ENCODE measurements at places on chromosomes 7 and 10.

GRCh38 chr7:76296743-76297740 lies 5.4 kb upstream of the HSPB1 start:
- no peak for DNase-seq
- peaks cover 16% of the 10 kb centered on the region for H3K27me3 ChIP-seq
- no peaks in the 10 kb centered on the region for H3K36me3 ChIP-seq
- peaks cover under 1% of the 10 kb centered on the region for H3K4me1 ChIP-seq

- H3K36me3 ChIP-seq, result no peaks in the 10 kb centered on the region
- no peak overlapping the region for H3K27ac ChIP-seq
- H3K4me3 ChIP-seq, result no peak overlapping the region
- H3K4me1 ChIP-seq, result no peaks in the 10 kb centered on the region
- DNase-seq, result no peak
These were observed 376.1 kb upstream of the MTPN start for GRCh38 chr7:136353287-136353686.

- no peak overlapping the region for H3K27ac ChIP-seq
- no peak for DNase-seq
- no peaks in the 10 kb centered on the region for H3K27me3 ChIP-seq
- no peaks in the 10 kb centered on the region for H3K36me3 ChIP-seq
- H3K4me3 ChIP-seq, result no peak overlapping the region
These were observed 101.3 kb upstream of the DKK1 start for GRCh38 chr10:52212802-52213201.

GRCh38 chr10:70441161-70441894 lies at the start of gene NODAL:
Gene NODAL, minus strand, starts transcription at chr10:70441681. Its CDS starts 14 bp downstream, at chr10:70441667.
- H3K4me1 ChIP-seq, result peaks cover 6% of the 10 kb centered on the region
- no peak for DNase-seq
- H3K4me3 ChIP-seq, result peak within 1 kb of the TSS; percentile 14
- H3K36me3 ChIP-seq, result no peaks in the 10 kb centered on the region

GRCh38 chr7:24574950-24575349 lies 1.7 kb downstream of the PALS2 start:
- no peaks in the 10 kb centered on the region for H3K36me3 ChIP-seq
- peak overlapping the region; percentile 89 for H3K4me3 ChIP-seq
- H3K27me3 ChIP-seq, result peaks cover 19% of the 10 kb centered on the region
- no peak for DNase-seq
- H3K27ac ChIP-seq, result peak overlapping the region; percentile 85
- peaks cover 47% of the 10 kb centered on the region for H3K4me1 ChIP-seq

DNA sequence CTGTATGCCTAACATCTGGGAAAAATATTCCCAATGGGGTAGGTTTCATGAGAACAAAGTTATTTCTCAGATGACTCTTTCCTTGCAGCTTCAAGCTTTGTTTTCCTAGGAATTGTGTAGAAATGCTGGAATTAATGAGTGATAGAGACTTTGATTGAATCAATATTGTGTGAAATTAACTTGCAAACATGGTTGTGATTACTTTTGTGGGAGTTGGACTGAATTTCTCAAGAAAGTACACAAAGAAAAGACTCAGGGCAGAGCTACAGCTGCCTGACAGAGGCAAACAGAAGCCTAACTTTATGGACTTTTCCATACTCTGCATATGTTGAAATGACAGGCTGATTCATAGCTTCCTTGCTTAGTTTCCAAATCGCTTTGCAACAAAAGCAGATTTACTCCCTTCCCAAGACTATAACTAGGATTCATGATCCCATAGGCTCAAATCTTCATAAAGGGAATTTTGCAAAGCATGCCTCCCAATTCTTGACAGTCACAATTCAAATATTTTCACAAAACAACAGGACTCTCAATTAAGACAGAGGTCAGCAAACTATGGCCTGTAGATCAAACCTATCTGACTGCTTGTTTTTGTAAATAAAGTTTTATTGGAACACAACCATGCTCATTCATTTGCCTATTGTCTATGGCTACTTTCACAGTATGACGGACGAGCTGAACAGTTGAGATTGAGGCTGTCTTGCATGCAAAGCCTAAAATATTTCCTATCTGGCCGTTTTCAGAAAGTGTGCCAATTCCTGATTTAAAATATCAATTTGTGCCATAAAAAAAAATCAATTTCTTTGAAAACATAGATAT lies 27.6 kb downstream of the NRP1 start:
- H3K27ac ChIP-seq, result no peak overlapping the region
- no peaks in the 10 kb centered on the region for H3K36me3 ChIP-seq
- DNase-seq, result no peak

DNA sequence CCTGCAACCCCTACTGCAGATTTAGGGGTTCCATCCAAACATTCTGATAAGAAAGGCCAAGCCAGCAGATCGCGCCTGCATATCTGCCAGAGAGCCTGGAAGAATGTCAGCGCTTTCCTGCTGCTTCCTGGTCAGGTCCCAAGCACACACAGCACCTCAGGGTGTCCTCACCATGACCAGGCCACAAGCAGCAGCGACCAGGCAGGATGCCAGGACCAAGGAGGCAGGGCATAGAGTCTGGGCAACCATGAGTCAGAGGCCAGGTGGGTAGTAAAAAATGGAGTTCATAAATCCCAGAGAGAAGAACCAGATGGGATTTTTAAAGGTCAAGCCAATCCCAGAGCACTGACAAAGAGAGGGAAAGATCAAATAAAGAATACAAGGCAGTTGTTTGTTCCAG lies 5.5 kb upstream of the FAM131B start:
- H3K36me3 ChIP-seq, result no peaks in the 10 kb centered on the region
- no peak for DNase-seq
- peaks cover 37% of the 10 kb centered on the region for H3K27me3 ChIP-seq
- H3K27ac ChIP-seq, result no peak overlapping the region
- no peak overlapping the region for H3K4me3 ChIP-seq

DNA sequence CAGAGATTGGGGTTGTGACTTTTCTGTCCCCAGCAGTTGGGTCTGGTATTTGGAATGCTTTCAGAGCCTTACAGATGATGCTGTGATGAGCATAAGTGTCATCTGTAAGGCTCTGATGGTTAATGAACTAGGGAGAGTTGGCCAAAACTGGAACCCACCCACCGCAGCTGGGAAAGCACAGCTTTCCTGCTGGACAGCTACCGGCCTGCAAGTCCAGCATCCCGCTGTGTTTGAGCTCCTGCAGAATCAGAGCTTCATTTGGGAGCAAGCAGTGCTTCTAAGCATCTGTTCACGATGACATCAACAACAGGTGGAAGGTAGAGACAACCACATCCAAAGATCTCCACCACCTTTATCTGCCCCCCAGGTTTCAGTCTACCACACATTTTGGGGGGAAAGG lies 11.7 kb downstream of the UCN3 start:
- no peak overlapping the region for H3K27ac ChIP-seq
- no peak overlapping the region for H3K4me3 ChIP-seq
- DNase-seq, result no peak
- H3K4me1 ChIP-seq, result peaks cover 3% of the 10 kb centered on the region

GRCh38 chr10:49298671-49298982 lies 343 bp upstream of the C10orf71 start:
- H3K4me1 ChIP-seq, result no peaks in the 10 kb centered on the region
- no peaks in the 10 kb centered on the region for H3K36me3 ChIP-seq
- peaks cover 2% of the 10 kb centered on the region for H3K27me3 ChIP-seq
- no peak for DNase-seq
- no peak overlapping the region for H3K27ac ChIP-seq

GRCh38 chr7:151488096-151488495 lies 31.6 kb downstream of the RHEB start:
- H3K36me3 ChIP-seq, result peaks cover 51% of the 10 kb centered on the region
- H3K4me1 ChIP-seq, result peaks cover 7% of the 10 kb centered on the region
- no peak overlapping the region for H3K4me3 ChIP-seq
- H3K27ac ChIP-seq, result no peak overlapping the region

DNA sequence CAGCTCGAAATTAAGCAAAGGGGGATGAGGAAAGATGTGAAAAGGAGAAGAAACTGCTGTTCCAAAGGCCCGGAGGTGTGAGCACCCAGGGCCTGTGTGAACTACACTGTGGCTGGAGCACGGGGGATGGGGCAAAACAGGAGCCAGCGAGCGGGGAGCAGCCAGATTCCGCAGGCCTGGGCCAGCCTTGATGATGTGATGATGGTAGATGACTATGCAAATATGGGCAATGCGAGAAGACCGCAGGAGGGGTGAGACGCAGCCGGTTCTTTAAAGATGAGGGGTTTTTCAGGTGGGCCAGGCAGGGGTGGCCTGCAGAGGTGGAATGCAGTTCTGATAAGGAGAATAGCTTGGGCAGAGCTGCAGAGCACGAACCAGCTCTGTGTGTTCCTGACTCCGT lies 61.5 kb downstream of the LANCL2 start:
- H3K4me3 ChIP-seq, result no peak overlapping the region
- H3K27me3 ChIP-seq, result no peaks in the 10 kb centered on the region
- DNase-seq, result no peak
- H3K36me3 ChIP-seq, result peaks cover 3% of the 10 kb centered on the region
- no peak overlapping the region for H3K27ac ChIP-seq

DNA sequence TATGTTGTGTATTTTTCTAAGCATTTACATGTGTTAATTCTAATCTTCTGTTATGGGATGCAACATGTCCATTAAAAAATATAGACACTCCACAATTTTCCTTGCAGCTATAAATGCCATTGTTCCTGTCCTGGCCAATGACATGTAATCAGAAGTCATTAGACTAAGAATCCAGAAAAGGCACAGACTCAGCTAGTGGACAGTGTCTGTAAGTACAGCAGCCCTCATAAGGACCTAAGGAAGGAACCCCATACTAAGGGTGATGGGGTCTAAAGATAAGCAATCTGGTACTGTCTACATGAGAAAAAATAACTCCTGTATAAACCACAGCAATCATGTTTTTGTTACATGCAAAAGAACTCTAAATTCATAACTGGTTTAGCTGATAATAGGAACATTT lies 115.9 kb downstream of the GPR85 start:
- H3K36me3 ChIP-seq, result no peaks in the 10 kb centered on the region
- no peak overlapping the region for H3K27ac ChIP-seq
- no peak for DNase-seq
- H3K27me3 ChIP-seq, result peaks cover 2% of the 10 kb centered on the region
- H3K4me3 ChIP-seq, result no peak overlapping the region

DNA sequence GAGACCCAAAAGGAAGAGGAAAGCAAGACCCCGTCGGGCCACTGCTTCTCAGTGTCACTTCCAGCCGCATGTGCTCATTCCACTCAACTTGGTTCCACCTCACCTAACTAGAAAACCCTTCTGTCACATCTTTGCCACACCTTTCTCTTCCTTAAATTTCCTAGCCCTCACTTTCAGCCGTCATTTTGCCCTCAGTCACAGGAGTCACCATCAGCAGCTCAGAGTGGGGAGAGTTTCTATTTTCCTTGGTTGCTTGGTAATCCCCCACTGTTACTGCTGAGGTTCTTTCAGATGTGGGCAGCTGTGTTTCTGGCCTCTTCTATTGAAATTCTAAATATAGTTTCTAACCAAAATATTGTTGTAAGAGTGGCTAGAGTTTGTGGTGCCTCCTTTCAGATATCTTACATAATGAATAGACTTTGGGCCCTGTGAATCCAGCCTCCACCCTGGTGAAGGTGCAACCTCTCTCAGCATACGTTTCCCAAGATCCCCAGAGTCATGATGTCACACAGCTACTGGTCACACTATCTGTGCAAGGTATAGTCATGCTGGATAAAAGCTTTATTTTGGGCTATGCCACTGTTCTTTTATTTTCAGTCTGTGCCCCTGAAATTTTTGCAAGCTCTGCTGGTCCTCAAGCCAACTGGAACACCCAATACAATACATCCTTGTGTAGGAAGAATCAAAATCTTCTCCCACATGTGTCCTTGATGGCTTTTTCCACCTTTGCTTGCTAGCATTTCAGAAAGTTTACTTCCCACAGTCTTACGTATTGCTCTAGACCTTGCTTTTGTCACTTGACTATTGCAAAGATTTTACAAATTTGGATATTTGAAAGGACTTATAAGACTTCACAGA lies 9.2 kb downstream of the AGBL3 start:
- H3K4me3 ChIP-seq, result no peak overlapping the region
- peak overlapping the region; percentile 38 for H3K27ac ChIP-seq
- H3K27me3 ChIP-seq, result no peaks in the 10 kb centered on the region
- peak; percentile 7 for DNase-seq

DNA sequence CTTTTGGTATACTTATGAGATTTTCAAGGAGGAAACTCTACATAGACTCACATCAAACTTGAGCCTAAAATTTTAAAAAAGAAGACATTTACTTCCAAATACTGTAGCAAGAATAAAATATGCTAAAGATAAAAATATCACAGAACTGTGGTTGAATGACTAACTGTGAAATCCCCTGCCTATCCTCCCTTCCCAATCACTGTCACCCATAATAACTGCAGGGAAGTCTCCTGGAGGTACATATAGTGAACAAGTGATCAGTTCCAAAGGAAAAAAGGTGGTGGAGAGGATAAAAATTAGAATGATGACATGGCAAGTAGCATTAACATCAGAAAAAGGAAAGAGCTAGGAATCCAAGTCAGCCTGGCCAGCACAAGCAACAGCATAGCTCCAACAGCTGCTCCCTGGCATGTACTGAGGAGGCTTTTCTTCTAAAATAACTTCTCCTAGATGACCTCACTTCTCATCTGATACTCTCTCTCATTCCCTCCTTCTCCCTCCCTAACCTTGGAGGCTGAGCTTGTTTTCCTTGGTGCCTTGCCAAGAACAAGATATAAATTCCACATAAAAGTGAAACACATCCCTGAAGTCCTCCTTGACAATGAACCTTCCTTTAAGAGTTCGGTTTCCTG lies 124.0 kb downstream of the IQUB start:
- no peaks in the 10 kb centered on the region for H3K27me3 ChIP-seq
- no peak for DNase-seq
- H3K27ac ChIP-seq, result no peak overlapping the region
